ENCODE measurements at places on chromosomes 12 and 14.

DNA sequence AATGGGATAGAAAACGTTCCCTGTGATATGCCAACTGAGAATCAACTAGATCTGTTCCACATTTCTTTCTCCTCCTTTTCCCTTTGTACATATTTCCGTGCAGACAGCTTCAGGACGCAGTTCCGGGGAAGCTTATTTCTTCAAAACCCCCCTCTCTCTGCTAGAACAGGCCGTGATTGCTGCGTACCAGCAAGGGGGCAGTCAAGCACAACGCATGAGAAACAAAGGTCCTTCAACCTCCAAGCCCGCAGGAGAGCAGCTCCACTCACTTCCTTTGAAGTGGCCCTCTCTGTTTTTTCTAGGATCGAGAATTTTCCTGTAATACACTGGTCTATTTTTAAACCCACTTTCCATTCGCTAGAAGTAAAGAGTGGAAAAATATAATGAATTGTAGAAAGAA is 80.8 kb downstream of the ZNF664 start:
- no peak for DNase-seq

GRCh38 chr14:76784881-76785280 is 23.6 kb downstream of the VASH1 start:
- DNase-seq: peak; percentile 29

GRCh38 chr14:75440733-75441477 is 13.1 kb downstream of the JDP2 start:
- no peak for DNase-seq

- DNase-seq: no peak
Measured at GRCh38 chr14:52188381-52188780, 79.1 kb upstream of the PTGDR start.

GRCh38 chr14:104702106-104702505 is 12.7 kb downstream of the INF2 start:
- DNase-seq: no peak

DNA sequence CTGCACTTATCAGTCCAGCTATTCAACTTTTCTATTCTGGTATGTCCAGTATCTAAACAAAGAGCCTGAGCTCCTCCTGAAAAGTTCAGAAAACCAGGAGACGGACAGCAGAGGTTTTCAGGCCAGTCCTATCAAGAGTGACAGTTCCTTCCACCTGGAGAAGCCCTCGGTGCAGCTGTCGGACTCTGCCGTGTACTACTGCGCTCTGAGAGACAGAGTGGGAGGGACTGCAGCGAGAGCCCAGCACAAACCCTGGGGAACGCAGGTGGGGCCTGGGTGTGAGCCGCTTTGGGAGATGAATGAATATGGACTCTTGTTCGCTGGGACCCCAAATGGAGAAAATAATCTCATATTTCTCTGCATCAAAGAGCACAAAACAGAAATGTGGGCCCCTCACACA is 329.8 kb upstream of the OR4E1 start:
- DNase-seq: no peak

Data from T-helper 2 cell (primary cell).